Ecto neural progenitor cell (in vitro differentiated cells): ENCODE measurements at places on chromosomes 16 and 17.

DNA sequence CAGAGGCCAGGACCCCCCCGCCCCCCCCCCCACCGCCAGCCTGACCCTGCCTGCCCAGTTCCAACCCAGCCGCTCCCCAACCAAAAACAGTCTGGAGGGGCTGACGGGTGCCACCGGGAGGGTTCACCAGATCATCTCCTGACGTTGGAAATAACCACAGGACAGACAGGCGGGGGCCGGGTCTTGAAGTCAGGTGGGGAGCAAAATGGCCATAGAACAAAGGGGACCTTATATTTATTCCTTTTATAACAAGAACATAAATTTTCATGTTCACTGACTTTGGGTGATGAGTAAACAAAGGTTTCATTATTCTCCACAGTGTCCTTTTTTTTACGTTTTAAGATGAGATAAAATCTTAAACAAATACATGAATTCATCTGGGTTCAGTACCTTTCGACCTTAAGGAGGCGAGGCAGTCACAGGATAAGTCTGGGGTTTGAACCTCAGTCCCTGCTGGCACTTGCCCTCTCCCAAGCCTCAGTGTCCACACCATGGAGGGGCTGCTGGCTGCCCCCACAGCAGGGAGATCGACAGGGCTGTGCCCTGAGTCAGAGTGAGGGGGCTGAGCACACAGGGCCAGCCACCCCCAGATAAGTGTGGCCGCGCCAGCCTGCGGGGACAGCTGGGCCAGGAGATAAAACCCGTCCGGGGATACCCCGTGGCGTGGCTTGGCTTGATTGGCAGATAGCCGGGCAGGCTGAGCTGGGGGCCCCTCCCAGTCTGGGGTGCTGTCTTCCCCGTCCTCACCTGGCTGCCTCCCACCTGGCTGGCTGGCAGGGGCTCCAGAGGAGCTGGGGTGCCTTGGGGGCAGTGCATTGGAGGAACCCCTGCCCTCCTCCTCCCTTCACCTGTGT, 15.0 kb downstream of the SLC7A5 start:
- DNase-seq = no peak

DNA sequence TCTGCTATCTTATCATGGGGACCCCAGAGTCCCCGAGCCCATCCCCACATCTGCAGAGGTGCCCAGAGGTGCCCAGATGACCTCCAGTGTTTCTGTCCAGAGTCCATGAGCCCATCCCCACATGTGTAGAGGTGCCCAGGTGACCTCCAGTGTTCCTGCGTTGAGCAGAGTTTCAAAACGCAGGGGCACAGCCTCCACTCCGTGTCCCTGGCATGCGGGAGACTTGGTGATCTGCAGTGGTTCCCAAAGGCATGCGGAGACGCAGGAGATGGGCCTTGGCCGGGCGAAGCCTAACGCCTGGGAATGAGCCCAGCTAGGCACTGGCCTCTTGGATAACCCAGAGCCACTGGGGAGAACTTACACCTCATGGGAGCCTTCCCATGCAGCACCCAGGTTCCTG, 41.3 kb downstream of the COX4I1 start:
- no peak for DNase-seq

GRCh38 chr17:31202968-31203367, 94.1 kb downstream of the OMG start:
- DNase-seq = no peak

GRCh38 chr16:74439685-74440084, 18.4 kb upstream of the CLEC18B start:
- no peak for DNase-seq

DNA sequence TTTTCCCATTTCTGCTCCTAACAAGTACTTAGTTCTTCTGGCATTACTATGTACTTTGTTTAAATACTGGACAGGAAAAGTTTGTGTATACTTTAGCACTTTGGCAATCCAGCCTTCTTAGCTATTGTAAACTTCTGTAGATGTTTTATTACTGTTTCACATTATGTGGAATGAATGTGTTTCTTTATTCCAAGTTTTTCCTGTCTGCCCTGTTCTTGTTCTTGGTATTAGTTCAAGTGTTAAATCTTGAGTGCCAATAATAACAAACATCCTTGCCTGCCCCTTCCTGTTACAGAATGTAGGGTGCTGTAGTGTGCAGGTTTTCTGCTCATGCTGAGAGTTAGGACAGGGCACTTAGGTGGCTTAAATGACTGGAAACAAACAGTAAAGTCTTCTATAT, 7.3 kb upstream of the CAPNS2 start:
- no peak for DNase-seq

DNA sequence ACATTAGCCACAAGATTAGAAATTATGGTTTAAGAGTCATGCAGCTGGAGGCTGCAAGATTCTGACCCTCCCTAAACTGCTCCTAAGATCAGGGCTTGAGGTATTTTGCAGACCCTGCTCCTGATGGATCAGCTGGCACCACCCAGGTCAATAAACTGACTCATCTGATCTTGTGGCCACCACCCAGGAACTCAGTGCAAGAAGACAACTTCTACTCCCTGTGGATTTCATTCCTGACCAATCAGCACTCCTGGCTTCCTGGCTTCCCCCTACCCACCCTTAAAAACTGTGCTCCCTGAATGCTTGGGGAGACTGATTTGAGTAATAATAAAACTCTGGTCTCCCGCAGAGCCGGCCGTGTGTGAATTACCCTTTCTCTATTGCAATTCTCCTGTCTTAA, 25.0 kb upstream of the MILR1 start:
- DNase-seq = no peak

GRCh38 chr17:19978805-19979211, 1.2 kb upstream of the AKAP10 start:
- no peak for DNase-seq

GRCh38 chr17:76524598-76525512, 12.7 kb downstream of the CYGB start:
- DNase-seq = no peak
